Hippocampal formation (tissue), 2 donors: ENCODE measurements at places on chromosomes 11 and 22.

DNA sequence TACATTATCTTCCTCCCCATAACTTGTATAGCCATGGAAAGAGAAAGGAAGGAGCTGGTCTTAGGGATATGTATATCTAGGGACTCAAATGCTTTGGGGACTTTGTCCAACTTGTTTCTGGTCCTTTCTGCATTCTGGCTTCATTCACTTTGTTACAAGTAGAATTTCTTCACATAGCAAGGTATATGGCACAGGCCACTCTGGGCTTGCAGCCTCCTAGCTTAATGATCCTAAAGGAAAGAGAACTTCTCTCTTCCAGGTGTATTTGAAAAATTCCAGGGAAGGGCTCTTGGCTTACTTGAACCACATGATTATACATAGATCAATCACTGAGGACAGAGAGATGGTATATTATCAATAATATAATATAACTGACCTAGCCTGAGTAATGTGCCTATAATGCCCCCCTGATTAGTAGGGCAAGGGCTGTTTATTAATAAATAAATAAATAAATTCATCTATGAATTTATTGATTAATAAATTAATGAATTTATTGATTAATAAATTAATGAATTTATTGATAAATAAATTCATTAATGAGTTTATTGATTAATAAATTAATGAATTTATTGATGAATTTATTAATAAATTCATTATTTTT is 48.2 kb upstream of the CEP295 start:
- no peak for DNase-seq

- DNase-seq: no peak
Measured at GRCh38 chr11:29780756-29781155, 236.1 kb downstream of the KCNA4 start.

GRCh38 chr22:45318168-45318557 is 8.4 kb downstream of the FAM118A start:
- peak; percentile 54 for DNase-seq

GRCh38 chr22:25627271-25627852 is 62.9 kb downstream of the GRK3 start:
- DNase-seq: no peak

GRCh38 chr11:68370211-68371111 is 58.1 kb downstream of the LRP5 start:
- DNase-seq: no peak

DNA sequence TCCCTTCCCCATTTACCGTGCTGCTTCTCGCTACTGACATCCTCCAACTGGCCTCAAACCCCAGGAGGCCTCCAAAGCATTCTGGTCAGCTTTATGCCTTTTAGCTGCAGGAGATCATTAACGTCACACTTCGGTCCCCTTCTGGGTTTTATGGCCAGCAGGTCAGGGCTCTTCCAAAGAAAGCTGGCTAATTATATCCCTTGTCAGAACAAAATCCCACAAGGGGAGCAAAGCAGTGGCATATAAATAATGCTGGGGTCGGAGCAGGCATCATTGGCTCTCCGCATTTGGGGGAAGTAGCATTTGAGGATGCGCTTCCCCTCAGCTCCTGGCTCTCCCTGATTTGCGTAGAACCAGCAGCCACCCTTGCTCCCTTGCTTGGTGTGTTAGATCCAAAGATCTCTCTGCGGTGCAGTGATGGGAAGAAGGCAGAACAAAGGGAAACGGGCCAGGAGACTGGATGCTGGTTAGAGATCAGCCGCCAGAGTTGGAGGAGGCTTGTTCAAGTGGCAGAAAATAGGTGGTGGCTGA is 117.4 kb downstream of the DBX1 start:
- DNase-seq: no peak

DNA sequence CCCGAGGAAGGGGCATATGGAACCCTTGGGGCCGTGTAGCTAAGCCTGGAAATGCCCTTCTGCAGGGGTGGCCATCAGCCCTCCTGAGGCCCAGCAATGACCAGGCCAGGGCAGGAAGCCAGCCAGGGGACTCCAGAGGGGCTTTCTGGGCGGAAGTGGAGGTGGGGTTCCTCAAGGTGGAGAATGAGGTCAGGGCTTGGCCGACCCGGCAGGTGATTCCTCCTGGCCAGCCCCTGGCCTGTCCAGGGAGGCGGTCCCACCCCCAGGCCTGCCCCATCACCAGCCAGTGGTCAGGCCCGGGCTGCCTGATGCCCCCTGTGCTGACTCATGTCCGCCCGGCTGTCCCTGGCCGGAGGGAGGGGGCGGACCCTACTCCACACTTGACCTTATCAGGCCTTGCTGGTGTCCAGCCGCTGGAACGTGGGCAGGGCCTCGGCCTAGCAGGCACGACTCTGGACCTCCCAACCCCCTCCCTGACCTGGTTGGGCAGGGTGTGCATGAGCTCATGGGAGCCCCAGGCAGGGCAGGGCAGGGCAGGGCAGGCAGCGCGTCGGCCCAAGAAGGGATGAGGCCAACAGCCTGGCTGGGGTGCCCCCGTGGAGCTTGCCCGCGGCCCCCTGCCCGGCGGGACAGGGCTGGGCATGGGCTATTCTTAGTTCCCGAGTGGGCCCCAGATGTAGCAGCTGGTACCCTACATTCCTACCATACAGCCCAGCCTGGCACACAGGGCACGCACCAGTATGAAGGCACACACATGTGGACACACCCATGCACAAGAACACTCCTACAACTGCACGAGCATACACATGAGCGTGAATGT is 35.9 kb downstream of the RPL3 start:
- no peak for DNase-seq

DNA sequence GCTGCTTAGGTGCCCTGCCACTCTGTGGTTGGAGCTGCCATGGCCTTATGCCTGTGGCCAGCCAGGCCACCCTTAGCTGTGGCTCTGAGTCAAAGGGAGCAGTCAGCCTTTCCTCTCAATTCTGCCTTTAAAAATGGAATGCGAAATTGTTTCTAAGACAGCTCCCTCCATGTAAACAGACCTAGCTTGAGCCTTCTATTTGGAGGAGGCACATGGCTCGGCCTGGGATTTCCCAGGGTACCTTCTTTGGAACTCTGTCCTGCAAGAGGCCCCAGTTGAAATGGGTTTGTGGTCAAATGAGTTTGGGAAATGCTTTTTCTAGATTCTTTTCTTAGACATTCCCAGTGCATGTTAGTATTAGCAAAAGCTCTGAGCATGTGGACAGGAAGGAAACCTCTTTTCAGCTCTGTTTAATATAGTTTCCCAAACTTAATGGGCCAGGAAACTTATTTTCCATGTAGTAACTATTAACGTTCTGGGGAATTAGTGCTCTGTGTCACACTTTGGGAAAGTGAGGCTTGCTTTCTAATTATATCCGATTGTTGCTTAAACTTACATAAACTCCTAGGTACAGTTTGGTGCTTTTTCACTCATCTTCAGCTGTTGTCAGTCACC is 7.8 kb downstream of the PHOX2A start:
- DNase-seq: no peak

DNA sequence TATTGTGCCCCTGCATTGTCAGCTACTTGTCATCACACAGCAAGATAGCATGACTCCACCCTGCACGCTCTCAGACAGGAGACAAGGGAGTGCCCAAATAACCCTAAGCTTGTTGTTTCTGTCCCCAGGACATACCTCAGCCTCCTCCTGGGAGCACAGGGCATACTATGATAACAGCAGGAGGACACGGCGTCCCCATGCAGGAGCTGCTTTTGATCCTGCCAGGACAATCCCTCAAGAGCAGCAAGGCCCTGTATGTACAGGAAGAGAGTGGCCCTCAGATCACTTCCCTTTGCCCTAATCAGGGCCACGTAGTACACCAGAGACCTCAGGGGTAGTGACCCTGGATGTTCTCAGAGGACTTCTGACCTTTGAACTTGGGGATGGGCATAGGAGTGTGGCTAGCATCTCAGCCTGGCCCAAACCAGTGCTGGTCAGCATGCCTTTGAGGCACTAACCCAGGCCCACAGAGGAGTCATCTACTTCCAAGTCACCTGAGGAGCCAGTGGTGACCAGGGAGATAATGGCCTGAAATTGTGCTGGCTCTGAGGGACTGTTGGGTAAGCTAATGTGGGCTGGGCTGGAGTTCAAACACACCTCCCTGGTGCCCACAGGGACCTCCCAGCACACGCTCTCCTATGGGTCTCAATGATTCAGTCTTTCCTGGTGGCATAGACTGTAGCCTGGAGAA is 9.2 kb downstream of the APOA4 start:
- DNase-seq: no peak

- no peak for DNase-seq
Measured at GRCh38 chr11:104917271-104918112, 19.2 kb upstream of the CASP12 start.

DNA sequence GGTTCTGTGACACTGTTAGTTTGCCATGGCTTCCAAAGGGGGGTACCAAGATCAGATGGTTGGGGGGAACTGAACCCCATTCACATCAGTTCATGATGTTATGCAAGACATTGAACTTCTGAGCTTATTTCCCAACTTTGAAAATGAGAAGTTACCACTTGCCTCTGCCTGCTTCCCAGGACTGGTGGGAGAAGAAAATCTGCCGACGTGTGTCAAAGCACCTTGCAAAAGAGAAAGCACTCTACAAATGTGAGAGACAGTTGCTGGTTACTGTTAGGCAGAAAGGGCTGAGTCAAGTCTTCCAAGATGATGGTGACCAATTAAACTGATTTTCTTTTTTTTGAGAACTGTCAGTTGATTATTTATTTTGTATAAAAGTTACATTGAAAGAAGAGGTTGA is 45.6 kb downstream of the SMCO4 start:
- DNase-seq: no peak

- DNase-seq: no peak
Measured at GRCh38 chr22:48438800-48439559, 1388.7 kb downstream of the BRD1 start.

DNA sequence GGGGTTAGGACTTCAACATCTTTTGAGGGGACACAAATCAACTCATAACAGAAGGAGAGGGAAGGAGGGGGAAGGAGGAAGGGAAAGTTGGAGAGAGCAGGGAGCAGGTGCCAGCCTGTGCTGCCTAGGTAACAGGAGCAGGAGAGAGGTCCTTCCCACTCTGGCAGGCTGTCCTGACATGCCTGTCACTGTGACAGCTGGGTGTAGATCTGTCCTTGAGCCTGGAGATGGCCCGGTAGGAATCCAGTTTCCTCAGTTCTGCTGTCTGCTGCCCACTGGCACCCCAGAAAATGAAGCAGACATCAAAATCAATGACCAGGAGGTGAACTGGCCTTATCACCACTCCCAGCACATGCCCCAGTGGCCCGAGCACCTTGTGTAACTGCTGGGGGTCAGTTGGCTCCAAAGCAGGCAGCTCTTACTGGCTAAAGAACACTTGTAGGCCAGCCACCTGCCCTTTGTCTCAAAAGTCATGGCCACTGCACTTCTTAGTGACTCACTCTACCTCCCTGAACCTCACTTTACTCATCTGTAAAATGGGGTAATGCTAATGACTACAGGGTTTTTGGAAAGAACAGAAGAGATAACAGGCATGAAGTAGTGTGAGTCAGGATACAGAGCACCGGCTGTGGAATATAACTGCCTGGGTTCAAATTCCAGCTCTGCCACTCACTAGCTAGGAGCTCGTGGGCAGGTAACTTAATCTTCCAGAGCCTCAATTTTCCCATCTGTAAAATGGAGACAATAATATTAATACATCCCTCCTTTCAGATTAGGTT is 8.0 kb upstream of the TSPAN18 start:
- no peak for DNase-seq
